Suppressor macrophage treated with lipopolysaccharide for 1 hour (primary cell): ENCODE measurements at places on chromosomes 4 and X.

- peak; percentile 68 for DNase-seq
These were observed at the start of gene MMRN1 for GRCh38 chr4:89894649-89895550. Gene MMRN1, plus strand, starts transcription at chr4:89894854. Its CDS starts 118 bp downstream, at chr4:89894972.

GRCh38 chr4:155666344-155667221, at the start of gene GUCY1A1:
Gene GUCY1A1, plus strand, starts transcription at chr4:155666848. Its CDS starts 30,020 bp downstream, at chr4:155696868.
- DNase-seq = no peak

DNA sequence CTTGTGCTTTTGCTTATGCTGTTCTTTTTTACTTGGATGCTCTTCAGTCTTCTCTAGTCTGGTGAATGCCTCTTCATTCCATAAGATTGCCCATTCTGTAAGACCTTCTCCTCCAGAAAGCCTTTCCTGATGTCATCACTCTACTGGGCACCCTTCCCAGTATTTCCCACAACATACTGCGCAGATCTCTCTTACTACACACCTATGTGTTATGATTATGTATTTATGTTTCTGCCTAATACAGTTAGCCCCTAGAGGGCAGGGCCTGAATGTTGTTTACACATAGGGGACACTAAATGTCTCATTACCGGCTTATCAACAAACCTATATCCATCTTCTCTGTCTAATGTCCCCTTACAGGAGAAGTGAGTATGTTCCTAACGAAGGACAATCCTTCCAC, 21.1 kb downstream of the AIFM1 start:
- no peak for DNase-seq

DNA sequence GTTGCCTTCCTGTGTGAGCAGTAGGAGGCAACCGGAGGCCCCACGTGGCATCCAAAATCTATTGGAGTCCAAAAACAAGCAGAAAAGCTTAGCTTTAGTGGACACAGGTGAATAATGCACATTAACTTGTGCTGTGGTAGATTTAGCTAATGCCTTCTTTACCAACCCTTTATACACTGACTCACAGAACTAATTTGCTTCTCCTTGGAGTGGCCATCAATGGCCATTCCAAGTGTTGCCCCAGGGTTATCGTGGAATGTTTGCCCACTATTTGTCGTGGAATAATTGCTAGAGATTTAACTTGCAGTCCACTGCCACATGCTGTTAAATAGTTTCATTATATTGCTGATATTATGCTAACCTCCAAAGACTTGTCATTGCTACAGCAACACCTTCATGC, 729.1 kb downstream of the STPG2 start:
- DNase-seq = no peak

DNA sequence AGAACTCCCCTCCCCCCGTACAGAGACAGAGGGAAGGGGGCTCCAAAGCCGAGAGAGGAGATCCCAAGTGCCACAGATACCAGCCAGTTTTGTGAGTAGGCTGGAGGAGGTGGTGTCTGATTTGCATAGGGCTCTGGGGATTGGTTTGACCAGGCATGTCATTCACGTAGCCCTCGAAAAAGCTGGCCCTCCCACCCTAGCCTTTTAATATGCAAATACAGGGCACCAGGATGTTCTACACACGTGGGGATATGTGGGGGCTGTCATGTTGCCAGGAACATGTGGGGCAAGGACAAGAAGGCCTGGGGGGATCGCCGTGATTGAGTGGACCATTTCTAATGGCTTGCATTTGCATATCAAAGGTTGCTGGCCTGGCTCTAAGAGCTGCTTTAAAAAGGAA, 272.9 kb downstream of the PPP1R2C start:
- no peak for DNase-seq

DNA sequence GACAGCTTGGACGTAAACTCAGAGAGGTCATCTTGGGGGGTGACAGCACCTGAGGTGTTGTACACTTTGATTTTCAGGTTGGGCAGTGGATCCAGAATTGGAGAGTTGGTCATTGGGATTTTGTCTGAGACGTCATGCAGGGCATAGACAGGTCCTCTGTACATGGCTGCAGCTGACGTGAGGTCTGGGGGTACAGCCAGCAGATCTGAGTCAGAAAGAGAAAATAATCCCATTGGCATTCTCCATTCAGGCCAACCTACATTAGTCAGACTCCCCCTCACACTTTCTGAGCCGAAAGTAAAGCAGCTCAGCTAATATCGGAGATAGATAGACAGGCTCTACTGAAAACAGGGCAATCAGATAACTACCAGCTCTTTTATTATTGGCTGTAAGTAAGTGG, 329.7 kb downstream of the UNC5C start:
- no peak for DNase-seq

- no peak for DNase-seq
These were observed 1626.0 kb upstream of the TENM3 start for GRCh38 chr4:180617196-180617595.
